Activated T-cell treated with anti-CD3 and anti-CD28 coated beads, Interleukin-2, amount 50 U/mL, for 48 hours (primary cell): ENCODE measurements at places on chromosomes 6 and 20.

DNA sequence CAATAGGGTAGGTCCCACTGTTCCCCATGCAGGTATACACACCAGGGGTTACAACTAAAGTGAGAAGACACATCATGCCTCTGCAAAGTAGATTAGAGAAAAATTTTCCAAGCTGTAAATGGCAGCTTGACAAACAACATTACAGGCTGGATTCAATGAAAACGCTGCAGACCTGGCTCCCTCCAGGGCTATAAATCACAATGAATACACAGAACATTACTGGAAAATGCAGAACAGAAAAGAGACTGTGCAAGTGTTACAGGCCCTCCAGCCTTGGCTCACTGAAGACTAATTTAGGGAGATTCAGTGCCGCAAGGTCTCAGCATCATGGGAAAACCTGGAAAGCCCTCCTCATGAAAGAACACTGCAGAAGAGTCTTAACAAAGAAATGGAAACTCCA is 207.8 kb downstream of the KHDC1L start:
- DNase-seq, result no peak

GRCh38 chr6:148890652-148891404 is 144.0 kb downstream of the UST start:
- DNase-seq, result no peak

DNA sequence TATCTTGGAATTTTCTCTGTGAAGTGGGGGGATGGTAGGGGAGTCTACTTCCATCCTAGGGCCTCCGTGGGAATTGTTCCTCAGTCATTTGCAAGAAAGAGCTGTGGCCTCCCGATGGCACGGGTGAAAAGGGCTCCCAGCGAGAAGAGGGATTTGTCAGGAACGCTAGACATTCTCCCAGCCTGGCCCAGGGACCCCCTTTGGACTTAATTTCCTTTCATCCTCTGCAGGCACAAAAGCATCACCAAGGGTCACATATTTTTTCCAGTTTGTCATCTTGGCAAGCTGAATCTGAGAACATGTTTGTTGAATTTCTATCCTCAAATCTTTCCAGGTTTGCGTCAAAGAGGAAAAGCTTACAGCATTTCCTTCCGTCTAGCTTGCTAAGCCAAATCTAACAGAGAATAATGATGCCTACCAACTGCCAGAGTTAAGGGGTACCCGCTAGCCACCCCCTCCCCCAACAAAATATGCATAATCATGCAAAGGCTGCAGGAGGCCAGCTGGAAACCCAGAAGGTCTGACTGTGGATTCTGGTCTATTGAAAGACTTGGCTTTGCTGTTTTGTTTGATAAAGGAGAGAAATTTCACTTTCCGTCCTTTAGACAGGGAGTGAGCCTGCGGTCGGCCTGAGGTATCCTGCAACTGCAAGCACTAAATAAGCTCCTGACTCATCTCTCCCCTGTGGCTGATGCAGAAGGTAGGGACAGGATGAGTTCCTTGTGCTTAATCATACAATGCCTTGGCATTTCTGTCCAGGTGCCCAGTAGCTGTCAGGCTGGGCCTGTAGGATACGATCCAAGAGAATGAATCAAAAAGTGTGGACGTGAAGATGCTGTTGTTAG is 23.1 kb downstream of the PSMG4 start:
- no peak for DNase-seq

DNA sequence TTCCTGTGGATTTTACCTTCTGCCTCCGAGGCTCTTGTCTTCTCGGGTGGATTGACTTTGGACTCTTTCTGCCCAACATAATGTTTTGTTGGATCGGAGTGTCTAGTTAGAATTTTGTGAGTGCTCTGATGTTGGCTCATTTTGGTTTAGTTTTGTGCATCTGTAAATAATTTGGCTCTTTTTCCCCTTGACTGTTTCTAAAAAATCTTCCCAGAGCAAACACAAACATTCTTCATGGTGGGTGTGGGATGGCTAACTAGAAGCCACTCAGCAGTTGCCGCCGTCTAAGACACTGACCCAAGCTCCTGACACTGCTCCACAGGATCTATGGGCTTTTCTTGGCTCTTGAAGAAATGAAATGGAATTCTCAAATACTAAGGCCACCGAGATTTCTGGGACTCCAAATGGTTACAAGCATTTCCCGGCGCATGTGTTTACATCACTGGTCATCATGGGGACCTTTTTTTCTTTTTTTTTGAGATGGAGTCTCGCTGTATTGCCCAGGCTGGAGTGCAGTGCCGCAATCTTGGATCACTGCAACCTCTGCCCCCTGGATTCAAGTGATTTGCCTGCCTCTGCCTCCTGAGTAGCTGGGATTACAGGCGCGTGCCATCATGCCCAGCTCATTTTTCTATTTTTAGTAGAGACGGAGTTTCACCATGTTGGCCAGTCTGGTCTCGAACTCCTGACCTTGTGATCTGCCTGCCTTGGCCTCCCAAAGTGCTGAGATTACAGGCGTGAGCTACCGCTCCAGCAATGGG is 92.0 kb upstream of the FRMD1 start:
- DNase-seq, result no peak

GRCh38 chr6:7085911-7086310 is 21.9 kb upstream of the RREB1 start:
- DNase-seq, result peak; percentile 21

GRCh38 chr6:34056305-34057108 is 89.4 kb downstream of the GRM4 start:
- peak; percentile 50 for DNase-seq

DNA sequence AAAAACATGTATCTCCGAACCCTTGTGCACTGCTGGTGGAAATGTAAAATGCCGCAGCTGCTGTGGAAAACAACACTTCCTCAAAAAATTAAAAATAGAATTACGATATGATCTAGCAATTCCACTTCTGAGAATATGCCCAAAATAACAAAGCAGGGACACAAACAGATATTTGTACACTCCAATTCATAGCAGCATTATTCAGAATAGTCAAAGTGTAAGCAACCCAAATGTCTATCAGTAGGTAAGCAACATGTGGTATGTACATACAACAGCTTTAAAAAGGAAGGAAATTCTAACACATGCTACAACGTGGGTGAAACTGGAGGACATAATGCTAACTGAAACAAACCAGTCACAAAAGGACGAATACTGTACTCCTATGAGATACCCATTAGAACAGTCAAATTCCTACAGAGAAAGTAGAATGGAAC is 5.7 kb upstream of the RAB5IF start:
- DNase-seq, result no peak

DNA sequence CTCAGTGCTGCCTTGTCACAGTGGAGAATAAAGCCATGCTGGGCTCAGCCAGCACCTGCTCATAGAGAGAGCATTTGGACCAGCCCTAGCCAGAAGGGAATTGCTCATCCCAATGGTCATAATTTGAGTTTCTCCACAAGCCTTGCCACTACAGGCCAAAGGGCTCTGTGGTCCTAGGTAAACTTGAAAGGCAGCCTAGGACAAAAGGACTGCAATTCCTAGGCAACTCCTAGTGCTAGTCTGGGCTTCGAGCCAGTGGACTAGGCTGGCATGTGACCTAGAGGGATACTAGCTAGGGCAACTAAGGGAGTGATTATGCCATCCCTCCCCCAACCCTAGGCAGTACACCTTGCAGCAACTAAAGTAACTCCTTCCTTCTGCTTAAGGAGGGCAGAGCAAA is 516.2 kb downstream of the BCKDHB start:
- DNase-seq, result no peak

GRCh38 chr20:1838556-1839279 is 56.5 kb upstream of the SIRPA start:
- no peak for DNase-seq

- no peak for DNase-seq
These were observed 65.0 kb upstream of the SIRPG start for GRCh38 chr20:1722513-1723050.

DNA sequence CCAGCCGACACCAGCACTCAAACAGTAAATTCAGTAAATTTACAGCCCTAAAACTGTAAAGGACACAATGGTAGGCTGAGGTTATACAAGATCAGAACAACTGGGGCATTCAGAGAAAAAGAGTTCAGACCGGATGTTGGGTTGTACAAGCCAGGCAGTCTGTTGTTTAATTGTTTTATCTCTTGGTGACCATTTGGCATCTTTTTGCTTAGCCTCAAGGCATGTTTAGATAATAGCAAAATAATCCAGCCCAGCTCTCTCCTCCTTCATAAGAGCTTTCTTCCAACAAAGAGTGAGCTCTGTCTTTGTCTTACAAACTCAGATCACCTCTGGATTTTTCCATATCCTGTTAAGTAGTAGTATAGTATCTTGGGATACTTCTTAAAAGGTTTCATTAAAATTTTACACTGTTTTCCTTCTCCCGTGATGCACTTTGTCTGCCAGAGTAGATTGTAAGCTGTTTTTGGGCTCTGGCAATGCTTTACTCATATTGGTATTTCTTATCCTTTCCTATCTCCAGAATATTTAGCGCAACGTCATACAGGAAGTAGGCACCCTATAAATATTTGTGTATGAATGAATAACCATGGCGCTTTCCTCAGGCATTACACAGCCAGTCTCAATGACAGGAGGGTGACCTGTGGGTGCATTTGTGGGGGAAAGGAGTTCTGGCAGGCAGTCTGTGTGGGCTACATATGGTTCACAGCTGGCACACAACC is 35.6 kb upstream of the TRAM2 start:
- no peak for DNase-seq

DNA sequence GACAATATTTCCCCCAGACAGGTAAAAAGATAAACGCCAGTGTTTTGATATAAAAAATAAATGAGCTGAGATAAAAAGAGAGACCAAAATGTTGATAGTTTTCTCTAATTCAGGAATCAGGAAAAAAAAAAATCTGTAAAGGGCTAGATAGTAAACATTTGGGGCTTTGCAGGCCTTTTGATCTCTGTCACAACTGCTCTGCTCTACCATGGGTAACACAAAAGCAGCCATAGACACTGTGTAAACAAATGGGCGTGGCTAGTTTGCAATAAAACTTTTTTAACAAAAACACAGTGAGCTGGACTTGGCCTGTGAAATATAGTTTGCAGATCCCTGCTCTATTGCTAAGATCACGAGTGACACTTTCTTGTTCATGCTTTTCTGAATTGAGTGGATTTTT is 219.1 kb upstream of the STXBP5 start:
- no peak for DNase-seq

DNA sequence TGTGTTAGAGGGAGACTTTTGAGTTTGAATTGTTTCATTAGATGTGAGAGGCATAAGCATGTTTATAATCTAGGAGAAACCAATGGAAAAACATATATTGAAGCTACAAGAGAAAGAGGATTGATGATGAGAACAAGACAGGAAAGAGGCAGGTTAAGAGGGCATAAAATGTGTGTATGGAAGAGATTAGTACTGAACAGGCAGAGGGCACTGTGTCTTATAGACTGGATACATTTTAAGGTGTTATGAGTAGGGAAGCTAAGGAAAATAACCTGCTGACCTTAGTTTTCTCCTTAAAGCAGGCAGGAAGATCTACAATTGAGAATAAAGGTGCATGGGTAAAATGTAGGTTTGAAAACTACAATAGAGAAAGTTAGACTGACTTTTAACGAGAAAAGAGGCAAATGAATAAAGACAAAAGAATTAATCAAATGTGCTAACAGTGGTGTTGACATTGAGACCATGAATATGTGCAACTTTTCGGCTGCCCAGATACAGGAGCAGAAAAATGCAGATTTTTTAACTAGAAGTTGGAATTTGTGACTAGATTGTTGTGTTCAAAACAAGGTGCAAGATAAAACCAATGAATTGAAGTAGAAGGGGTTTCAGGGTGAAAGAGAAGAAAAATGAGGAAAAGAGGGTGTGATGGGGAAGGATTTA is 846.3 kb downstream of the HACE1 start:
- DNase-seq, result no peak

GRCh38 chr6:90382760-90383159 is 86.1 kb upstream of the BACH2 start:
- DNase-seq, result no peak

GRCh38 chr6:41781366-41781730 is 766 bp downstream of the PRICKLE4 start:
- no peak for DNase-seq

- no peak for DNase-seq
These were observed 483.0 kb upstream of the ID4 start for GRCh38 chr6:19354181-19354580.

DNA sequence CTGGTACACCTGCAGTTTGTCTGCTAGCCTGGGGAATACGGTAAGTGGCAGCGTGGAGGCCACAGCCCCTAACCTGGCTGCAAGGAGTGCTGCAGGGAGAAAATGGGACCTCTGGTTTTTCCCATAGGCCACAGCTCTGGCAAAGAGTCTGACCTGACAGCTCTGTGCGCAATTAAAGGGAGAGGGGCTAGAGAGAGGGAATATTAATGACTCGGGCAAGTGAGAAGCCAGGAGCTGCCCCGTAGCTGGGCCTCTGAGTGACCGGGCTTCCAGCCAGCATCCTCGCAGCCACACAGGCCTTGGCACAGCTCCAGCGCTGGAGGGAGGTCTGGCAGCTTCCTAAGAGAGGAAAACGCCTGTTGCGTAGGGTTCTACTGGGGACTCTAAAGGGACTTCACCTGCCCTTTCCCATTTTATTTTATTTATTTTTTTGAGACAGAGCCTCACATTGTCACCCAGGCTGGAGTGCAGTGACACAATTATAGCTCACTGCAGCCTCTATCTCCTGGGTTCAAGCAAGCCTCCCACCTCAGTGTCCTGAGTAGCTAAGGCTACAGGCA is 18.2 kb upstream of the OCSTAMP start:
- no peak for DNase-seq

- DNase-seq, result no peak
These were observed 158.7 kb upstream of the ZNF184 start for GRCh38 chr6:27631609-27631916.

GRCh38 chr6:168666699-168667427 is 225.9 kb downstream of the SMOC2 start:
- no peak for DNase-seq

- DNase-seq, result no peak
These were observed 4.2 kb downstream of the GABRR2 start for GRCh38 chr6:89310929-89311328.

DNA sequence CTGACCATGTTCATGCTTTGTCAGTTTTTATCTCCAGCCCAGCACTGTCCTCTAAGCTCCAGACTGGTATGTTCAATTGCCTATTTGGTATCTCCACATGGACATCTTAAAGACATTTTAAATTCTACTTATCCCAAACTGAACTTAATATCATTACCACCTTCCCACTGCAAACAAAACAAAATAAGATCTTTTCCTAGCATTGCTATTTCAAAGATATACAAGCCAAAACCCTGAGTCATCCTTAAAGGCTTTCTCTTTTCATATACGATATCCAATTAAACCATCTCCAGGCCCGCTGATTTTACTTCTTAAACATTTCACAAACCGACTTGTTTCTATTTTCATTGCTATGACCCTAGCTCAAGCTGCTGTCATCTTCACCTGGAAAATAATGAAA is 35.1 kb upstream of the HS3ST5 start:
- DNase-seq, result no peak
